RPMI7951 (cell line): ENCODE measurements at places on chromosomes 1 and 21. TPM values are rescaled to one million over a fixed set of nuclear protein-coding genes. Genes with fewer than 3 reads are reported as not detected.
A peak's percentile ranks its signal among the peaks of the same experiment; 100 is the strongest.

The STYXL2 gene
- 0.10 and 0.36 TPM in 2 replicates for total RNA-seq

The LRRC71 gene
- total RNA-seq = not detected in 2 replicates

The PLEKHM2 gene
- 22.6 and 24.3 TPM in 2 replicates for total RNA-seq

The B3GALNT2 gene
- 23.5 and 23.8 TPM in 2 replicates for total RNA-seq

The CFHR4 gene
- not detected in 2 replicates for total RNA-seq

The SLAMF1 gene
- 0.12 TPM in 1 of 2 replicates, not detected in the other for total RNA-seq

The C4BPA gene
- not detected in 2 replicates for total RNA-seq

The LAMC1 gene
- 132 and 133 TPM in 2 replicates for total RNA-seq

DNA sequence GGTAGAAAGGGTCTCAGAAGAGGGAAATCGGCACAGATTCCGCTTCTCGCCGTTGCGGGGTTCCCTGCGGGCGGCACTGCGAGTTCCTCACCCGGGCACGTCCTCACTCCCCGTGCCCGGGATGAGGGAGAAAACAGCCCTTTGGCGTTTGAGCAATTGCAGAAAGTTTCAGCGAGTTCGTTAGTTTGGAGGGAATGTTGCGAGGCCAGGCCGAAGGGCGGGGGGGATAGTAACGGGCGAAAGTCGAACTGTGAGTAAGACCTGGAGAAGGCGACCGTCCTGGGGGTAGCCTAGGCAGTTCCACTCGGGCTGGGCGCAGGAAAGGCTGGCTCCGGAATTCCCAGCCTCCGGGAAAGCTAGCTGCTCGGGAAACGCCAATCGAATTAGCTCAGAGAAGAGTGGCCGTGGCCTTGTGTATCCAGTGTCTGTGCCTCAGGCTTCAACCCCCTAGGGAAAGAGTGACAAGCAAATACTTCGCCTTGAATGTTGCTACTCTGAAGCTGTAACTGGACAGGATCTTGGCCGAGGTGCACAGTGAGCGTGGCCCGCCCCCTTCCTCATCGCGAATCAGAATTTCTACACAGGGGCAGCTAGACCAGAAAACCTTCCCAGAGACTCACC is 787 bp downstream of the PTGFR start:
- peak; percentile 91 for DNase-seq

DNA sequence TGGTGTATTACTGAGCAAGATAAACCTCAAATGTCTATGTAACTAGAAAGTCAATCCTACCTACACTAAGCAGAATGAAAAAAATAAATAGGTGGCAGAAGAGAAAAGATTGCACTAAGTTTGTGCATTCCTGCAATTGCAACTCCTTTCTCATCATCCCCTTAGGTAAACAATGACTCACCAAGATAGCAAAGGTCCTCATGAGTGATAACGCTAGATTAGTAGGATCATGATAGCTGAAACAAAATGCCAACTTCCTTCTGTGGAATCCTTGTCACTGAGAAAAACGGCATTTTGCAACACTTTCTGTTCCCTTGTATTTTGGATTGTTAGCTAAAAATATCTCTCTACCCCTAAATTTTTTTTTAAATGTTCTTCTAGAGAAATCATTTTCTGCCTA is 20.0 kb upstream of the FCER1A start:
- DNase-seq = peak; percentile 10

DNA sequence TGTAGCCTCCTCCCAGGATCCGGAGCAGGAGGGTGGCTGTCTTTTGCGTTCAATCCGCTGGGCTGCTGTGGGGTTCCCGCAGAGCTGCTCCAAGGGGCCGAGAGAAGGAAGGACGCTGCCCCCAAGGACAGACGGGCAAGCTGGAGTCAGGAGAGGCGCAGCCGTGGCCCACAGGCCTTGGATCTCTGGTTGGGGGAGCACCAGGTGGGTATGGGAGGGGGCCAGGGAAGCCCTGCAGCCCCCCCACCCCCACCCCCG is 15.9 kb upstream of the SKI start:
- no peak for DNase-seq

GRCh38 chr1:153565529-153566374 is at the start of gene S100A2:
S100A2 (minus strand) TSS chr1:153565844; CDS start chr1:153563877, 1,967 bp downstream.
- peak; percentile 94 for DNase-seq

GRCh38 chr1:201396861-201397464 is 2.2 kb downstream of the LAD1 start:
- DNase-seq = no peak

- DNase-seq = no peak
Measured at GRCh38 chr1:71233645-71234044, 152.8 kb upstream of the ZRANB2 start.

DNA sequence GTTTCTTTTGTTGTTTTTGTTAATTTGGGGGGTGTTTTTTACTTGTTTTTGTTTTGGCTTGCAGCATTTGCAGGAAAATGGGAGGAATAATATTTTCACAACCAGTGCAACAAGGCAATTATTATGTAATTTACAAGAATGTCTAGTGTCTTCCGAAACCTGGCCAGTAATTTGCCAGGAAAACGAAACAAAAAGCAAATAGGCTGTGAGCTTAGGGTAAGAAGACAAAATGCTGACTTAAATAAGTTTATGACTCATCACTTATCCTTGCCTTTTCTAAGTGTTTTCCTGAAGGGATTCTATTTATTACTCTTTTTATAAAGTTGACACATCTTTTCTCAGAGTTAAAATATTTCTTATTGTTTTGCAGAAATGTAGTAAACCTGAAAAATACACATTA is 49.8 kb downstream of the KCNT2 start:
- DNase-seq = peak; percentile 77

GRCh38 chr1:208101661-208102431 is 142.3 kb downstream of the PLXNA2 start:
- peak; percentile 72 for DNase-seq
